Panc1 (cell line): ENCODE measurements at places on chromosomes 6 and 20.

DNA sequence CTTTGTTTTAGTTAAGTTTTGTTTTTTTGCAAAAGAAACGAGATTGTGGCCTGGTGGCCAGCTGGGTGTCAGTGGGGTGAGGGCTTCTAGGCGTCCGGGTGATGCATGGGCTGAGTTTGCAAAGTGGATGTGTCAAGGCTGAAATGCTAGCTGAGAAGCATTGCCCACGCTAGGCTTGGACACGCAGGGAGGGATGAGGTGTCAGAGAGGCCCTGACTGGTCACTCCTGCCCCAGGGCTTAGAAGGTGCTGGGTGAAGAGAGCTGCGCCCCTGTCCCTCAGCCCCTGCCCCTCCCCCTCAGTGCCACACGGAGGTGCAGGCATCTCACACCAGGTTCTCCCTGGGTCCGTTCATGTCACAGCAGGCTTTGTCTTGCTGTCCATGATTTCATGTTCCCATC lies 8.1 kb downstream of the OSBPL2 start:
- DNase-seq = no peak

DNA sequence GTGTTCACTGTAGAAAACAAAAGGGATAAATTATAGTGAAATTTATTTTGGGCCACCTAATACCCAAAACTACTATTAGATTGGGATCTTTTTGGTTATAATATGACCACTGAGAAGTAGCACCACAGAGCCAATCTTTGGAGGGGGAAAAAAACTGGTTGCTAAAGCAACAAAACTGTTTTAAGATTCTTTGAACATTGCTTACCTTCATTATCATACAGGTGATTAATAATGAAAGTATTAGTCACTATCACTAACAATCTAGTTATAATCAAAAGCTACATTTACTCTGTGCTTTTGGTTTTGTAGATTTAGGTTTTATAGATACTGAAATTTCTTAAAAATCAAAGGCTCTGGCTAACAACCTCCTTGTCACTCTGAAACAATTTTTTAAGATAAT lies 31.7 kb downstream of the STX7 start:
- no peak for DNase-seq

GRCh38 chr6:41334482-41335040 lies 847 bp upstream of the NCR2 start:
- no peak for DNase-seq

DNA sequence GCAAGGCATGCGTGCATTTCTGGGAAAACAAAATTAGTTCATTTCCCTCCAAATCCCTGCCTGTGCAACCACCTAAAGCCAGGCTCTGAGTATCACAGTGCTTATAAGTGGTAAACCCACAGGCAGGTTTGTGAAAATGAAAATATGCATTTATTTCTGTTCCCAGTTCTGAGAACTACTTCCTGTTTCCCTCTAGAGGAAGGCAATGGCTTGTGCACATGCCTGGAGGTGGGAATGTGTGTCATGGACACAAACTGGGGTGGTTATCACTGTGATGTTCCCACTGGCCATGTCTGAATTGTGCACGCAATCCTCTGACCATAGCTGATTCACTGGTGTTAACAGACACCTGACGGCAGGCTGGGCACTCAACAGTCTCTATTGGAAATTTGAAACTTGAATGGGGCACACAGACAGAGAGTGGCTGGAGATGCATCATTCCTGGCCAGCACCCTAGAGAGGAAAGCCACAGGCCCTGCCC lies 26.3 kb downstream of the FAM110A start:
- no peak for DNase-seq

DNA sequence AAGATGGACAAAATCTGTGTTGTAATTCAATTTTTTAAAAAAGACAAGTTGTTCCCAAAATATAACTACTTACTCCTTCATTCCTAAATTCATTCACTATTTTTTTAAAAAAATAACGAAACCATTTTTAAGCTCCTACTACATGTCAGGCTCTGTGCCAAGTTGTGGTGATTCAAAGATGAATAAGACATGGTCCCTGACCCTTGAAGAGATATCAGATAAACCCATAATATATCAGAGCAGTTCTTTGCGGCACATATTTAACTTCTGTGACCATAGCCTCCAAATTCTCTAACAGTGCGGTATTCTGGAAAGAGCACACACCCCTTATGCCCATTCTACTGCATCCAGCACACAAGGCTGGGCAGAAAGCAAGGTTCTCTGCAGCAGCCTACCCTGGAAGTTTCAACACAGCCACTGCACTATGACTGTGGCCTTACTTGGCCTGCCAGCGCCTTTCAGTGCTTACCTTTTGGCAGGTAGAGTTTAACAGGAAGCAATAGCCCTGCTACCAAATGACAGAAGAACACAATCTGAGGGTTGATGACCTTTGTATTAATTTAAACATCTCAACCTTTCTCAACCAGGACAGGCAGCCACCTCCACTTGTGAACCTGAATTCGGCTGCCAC lies 406.5 kb downstream of the BTBD9 start:
- DNase-seq = no peak

DNA sequence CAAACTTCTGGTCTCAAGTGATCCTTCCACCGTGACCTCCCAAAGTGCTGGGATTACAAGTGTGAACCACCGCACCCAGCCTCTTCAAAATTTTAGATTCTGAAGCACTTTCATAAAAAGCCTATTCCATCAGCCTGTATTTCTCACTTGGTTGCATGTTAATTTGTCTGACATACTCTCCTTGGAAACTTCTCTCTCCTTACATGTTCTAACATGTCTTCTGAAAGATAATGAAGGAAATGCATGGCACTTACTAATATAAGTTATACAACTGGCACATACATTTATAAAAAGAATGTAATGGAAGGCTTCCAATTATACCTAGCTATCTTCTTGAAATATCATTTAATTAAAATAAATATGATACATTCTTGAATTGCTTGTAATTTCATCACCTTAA lies 597.5 kb downstream of the TBC1D32 start:
- no peak for DNase-seq

DNA sequence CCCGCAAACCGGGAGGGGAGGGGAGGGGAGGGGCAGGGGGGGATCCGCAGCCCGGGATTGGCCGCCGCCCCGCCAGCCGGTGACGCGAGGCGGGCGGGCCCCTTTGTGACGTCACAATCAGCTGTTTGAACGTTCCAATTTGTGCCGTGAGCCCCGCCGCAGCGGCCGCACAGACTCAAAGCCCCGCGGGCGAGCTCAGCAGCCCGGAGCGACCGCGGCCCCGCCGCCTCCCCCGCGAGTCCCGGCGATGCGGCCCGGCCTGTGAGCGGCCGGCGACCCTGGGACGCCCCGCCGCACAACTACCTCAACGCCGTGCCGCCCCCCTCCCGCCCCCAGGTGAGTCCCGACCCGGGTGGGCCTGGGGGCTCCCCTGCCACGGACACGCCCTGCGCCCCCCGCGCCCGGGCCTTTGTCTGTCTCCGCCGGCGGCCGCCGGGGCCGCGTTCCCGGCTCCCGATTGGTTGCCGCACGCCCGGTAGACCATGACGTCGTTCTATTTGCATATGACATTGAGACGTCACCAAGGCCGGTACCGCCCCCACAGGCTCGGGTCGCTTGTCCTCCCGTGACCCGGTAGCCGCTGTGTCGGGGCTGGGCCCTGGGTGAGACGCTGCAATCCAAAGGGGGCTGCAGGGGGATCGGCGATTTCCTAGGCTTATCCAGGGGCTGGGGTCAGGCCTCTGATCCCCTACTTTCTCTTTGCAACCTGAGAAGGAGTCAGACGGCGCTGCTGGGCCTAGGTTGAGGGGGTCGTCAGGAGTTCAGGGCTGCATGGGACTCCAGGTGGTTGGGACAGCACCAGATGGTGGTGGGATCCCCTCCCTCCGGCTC lies at the start of gene TP53INP2:
Gene TP53INP2 (plus strand): TSS at position 168 of the 831 bp plus-strand sequence. CDS start 4,396 bp downstream, outside the sequence.
- DNase-seq = no peak

DNA sequence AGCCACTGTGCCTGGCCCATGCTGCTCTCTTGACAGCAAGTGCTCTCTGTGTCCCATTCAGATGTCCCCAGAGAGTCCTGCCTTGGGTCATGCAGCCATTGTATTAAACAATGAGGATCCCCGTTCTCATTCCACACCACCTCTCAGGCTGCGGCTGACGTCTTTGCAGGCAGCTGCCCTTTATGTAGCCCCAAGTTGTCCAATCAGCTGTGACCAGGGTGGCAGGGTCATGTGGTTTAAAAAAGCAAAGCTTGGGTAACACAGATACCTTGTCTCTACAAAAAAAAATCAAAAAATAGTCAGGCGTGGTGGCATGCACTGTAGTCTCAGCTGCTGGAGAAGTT lies 13.2 kb downstream of the GCNT2 start:
- DNase-seq = no peak

DNA sequence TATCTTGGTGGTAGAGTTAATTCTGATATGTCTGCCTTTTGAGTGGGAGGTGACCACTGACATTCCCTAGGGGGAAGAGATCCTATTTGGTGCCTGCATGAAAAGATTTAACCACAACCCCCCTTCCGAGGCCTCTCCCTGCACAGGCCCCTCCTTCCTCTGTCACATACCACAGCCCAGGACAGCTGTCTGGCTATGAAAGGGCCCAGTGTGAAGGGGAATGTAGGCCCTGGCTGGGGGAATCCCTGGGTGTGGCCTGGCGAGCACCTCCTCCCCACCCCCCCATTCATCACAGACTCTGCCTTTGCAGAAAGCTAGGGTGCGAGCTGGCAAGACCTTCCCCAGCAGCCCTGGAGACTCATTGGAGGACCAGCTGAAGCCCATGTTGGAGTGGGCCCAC lies 27.4 kb upstream of the MAPRE1 start:
- DNase-seq = no peak

DNA sequence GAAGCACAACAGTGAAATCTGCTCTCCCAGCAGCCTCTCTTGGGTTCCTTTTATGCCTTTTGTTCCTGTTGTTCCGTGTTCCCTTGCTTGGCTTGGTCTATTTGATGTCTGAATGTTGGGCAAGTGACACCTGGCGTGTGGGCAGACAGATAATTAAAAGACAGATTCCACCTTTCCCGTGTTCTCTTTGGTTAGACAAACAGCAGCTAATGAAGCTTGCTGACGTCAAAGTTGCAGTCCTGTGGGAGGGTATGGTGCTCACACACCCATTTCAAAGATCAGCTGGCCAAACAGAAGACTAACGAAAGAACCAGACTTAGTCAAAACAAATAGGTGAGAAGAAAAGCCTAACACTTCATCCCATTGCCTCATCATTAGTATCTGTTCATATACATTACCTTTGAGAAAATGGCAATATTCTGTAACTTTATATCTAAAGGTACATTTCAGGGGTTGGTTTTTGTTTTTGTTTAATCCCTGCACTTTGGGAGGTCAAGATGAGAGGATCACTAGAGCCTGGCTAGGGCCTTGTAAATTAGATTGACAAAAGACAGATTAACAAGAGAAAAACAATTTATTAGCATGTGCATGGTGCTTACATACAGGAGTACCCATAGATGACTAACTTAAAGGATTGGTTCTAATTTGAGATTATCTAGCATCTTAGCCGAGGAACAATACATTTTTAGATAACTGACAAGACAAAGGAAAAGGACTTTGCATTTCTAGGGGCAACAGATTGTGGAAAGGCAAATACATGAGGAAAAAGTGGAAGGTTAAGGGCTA lies 48.9 kb upstream of the TNFRSF21 start:
- no peak for DNase-seq

DNA sequence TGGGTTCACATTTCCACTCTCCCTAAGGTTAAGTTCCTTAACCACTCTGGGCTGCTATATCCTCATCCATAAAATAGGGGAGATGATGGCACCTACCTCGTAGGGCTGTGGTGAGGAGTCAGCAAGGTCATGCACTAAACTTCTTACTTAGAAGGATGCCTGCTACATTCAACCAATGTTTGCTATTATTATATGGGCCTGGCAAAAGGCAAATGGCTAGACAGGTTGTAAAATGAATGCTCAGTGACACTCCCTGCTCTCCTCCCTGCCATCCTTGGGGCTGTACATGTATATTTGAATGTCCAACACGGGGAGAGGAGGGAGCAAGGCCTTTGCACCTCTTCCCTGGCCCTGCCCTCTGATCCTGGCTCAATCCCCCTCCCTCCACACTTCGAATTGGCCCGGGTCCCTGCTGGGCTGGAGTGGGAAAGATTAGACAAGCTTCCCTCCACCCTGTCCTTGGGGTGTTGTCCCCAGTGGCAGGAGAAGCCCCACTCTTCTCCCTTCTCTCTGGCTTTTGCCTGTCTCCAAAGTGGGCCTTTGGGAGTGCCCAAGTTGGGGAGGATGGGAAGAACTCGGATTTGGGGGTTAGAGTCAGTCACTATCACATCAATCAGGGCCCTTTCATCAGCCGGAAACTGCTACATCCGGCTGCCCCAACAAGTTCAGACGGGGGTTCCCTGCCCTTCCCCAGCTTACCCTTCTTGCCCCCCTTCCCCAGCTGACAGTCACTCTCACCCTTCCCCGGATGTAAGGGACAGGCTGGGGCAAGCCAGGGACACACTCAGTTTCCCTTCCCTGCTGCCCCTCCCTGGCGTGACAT lies 36.3 kb upstream of the VEGFA start:
- DNase-seq = no peak

DNA sequence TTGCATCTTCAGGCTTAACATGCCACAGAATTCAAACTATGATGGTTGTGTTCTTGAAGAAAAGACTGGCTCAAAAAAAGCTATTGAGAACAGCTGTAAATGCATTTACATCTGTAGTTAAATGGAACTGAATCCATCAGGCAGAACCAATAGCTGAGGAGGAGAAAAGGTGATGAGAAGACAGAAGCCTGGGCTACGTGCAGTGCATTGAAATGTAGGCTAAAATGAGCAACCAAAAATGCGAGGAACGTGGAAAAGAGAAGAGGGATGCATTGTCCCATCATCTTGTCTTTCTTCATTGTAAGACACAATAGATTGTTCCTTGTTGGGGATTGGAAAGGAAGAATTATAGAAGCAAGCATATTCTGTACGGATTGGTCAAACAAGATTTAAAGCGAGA lies 13.8 kb upstream of the HDDC2 start:
- DNase-seq = no peak

- DNase-seq = no peak
Measured at GRCh38 chr20:61814244-61814643, 251.4 kb downstream of the TAF4 start.

DNA sequence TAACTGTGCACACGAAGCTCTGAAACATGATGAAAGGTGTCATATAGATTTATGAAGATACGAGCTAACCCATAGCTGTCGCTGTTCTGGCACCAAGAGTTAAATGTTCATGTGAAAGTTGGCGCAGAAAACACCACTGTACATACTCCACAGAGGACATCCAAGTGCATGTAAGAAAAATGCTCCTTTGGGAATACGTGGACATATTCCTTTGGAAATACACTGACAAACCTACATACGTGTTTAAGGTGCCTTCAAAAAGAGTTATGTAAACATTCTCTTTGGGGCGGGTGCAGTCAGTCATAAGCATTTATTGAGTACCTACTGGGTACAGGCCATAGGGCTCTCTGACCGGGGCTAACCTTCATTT lies 723 bp upstream of the ARID1B start:
- DNase-seq = peak; percentile 17
